ENCODE measurements at places on chromosomes 2 and 18.

DNA sequence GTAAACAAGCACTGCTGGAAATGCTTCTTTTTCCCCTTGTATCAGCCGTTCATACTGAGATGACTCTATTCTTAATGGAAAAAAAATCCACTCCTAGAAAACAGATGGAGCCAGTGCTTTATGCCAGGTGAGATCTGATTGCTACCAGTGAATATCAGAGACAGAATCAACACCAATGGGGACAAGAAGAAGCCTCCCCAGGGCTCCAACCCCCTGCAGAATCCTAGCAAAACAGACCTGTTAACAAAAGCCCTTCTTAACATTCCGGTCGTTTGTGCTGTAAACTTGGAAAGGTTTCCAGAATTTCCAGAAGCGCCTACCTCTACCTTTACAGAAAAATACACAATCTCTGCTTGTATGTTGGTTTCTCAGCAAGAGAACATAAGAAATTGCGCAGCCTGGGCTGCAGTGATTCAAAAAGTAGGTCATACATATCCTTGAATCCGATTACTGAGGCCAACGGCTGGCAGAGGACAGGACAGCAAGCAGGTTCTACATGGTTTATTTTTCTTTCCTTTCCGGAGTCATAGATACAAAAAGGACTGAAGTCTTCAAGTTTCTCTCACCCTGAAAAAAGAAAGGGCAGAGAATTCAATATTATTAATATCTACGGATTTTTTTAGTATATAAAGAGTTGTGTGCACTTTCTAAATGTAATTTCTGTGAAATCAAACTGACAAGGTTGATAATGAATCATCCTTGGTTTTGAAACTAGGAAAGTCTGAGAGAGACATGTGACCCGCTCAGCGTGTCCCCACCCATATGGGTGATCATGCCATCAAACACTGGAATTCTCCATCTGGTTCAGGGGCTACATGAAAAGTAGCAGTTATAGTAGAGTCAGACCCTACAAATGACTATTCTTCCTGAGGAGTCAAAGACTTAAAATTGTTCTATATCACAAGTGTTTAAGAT, 266.7 kb upstream of the MGAT5 start:
- no peak for DNase-seq

DNA sequence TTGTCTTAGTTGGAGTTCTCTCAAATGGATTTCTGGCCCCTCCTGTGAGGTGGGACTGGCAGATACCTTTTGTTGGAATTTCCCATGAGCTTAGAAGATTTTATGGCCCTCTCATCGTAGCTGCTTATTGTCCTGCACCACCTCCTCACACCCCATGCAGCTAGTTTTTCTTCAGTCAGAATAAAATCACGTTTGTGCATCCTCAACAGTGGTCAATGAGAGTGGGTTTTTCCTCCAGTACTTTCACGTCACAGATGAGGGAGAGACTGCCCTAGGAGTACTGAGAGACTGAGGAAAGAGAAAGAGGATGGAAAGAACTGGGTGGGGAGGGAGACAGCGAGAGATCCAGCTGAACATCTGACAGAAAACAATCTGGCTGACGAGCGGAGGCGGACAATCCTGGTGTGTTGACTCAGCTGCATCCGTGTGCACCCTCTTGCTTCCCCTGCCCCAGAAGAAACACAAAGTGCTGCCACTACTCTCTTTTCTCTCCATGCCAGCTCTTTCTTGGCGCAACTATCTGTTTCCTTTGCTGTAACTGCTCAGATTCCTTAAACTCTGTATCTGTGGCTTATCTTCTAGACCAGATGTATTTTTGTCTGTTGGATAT, 7.4 kb downstream of the RAPGEF4 start:
- no peak for DNase-seq

DNA sequence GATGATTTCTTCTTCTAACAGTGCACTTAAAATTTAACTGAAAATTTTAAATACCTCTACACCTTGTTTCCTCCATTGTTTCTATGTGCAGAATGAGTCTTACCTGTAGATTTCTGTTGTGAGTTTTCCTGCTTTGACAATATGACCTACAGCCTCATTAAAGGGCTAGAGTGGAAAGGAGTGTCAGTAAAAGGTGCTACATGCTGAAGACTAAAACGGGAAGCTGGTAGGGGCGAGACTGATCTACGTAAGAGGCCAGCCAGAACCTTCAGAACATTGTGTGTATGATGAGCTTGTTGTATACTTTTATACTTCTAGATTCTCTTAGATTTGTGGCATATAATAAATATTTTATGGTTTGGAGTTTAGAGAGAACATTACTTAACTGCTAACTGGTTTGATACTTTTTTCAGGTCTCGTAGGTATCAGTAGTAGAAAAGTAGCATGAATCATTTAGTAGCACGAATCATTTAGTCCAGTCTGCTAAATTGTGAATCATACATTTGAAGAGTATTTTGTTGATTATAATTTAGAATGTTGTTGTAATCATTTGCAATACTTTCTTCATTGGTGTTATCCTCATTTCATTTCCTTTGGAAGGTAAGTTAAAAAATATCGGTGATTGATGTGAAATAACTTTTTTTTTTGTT, 14.3 kb downstream of the INSIG2 start:
- peak; percentile 35 for DNase-seq

DNA sequence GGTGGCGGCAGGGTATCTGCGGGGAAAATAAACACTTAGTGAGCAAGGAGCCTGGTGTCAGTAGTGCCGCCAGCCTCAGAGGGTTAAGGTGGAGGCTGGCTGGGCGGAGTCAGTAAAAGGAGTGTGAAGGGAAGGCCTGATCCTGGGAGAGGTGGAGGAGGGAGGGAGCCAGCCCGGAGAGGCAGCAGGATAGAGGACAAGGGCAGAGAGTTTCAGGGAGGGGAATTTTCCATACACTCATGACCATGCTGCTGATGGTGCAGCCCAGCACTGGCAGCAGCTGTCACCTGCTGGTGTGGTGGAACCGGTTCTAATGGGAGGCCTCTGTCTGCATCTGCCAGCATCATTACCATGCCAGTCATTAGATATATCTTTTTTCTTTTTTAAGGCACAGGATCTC, 2.0 kb upstream of the TEX44 start:
- DNase-seq = no peak

- DNase-seq = no peak
These were observed 30.4 kb downstream of the RAMP1 start for GRCh38 chr2:237889811-237890210.

DNA sequence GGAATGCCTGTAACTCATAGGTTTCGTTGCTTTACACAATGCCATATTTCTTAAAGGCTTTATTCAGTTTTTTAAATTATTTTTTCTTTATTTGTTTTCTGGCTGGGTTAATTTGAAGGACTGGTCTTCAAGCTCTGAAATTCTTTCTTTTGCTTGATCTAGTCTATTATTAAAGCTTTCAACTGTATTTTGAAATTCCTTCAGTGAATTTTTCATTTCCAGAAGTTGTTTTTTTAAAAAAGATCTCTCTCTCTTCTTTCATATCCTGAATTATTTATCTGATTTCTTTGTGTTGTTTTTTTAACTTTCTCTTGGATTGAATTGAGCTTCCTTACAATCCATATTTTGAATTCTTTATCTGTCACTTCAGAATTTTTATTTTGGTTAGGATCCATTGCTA, 239.9 kb upstream of the CTAGE1 start:
- DNase-seq = no peak

- DNase-seq = no peak
These were observed 24.3 kb upstream of the UGP2 start for GRCh38 chr2:63817382-63817781.

DNA sequence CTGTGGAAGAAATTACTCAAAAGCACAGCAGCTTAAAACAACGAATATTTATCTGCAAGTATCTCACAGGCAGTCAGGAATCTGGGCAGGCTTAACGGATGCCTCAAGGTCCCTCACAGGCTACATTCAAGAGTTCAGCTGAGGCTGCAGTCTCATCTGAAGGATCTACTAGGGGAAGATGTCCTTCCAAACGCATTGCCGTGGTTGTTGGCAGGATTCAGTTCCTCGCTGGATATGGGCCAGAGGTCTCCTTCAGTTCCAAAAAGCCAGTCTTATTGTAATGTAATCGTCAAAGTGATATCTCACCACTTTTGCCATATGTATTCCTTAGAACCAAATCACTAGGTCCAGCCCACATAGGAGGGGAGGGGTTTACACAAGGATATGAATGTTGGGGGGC, 98.2 kb upstream of the EPAS1 start:
- DNase-seq = peak; percentile 16

DNA sequence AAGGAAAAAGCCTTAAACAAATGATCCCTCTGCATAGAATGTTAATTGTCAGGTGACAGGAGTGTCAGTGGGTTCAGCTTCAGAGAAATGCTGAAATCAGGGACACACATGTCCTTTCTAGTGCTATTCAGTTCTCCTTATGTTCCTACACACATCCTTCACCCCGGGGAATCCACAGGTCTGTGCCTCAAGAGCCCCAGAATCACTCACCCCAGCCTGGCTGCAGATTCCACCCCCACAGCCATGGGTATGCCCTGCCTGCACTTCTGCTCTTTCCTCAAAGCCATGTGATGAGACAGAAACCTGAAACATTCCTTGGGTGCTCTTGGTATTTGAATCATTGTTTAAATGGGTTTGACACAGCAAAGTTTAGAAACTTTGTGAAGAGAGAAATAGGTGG, 27.4 kb upstream of the FZD7 start:
- DNase-seq = no peak

DNA sequence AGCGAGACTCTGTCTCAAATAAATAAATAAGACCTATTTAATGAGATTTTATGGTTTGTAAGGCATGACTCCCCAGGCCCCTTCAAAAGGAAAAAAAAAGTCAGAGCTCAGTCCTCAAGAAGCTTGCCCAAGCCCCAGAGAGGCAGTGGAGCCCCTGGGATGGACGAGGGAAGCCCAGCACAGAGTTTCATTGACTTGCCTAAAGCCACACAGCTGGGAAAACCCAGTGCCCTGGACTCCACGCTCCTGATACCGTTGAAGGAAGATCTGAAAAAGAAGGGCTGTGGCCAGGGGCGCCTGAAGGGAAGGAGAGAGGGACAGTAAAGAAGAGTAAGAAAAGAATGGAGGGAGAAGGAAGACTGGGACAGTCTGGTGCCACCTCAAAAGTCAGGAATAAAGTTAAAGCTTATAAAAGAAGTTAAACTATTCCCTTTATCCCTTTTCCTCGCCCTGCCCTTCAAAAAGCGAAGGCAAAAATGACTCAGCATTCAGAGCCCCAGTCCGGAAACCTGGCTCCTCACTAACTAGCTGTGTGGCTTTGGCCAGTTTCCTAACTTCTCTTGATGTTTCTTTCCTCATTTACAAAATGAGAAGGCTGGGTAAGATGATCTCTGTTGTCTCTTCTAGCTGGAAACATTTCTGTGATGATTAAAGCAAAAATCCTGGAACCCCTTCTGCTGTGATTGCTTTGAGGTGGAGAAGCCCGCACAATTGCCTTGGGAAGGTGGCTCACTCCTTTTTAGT, 46.7 kb downstream of the LYPD1 start:
- peak; percentile 61 for DNase-seq

DNA sequence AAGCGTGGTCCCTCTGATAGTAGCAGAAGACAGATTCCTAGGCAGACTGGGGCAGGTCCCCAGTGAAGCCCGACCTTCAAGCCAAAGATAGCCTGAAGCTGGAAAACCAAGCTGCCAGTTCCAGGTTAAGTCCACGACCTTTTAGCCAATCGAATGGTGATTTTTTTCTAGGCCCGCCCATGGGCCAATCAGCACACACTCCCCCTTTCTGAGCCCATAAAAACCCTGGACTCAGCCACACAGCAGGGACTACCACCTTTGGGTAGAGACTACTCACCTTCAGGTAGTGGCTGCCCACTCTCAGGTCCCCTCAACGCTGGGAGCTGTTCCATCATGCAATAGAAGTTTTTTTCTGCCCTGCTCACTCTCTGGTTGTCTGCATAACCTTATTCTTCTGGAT, 14.5 kb upstream of the ADI1 start:
- no peak for DNase-seq

- peak; percentile 91 for DNase-seq
These were observed 158.2 kb upstream of the CCDC150 start for GRCh38 chr2:196481324-196481697.

GRCh38 chr2:3465844-3466481, 53.4 kb downstream of the ADI1 start:
- DNase-seq = peak; percentile 97

DNA sequence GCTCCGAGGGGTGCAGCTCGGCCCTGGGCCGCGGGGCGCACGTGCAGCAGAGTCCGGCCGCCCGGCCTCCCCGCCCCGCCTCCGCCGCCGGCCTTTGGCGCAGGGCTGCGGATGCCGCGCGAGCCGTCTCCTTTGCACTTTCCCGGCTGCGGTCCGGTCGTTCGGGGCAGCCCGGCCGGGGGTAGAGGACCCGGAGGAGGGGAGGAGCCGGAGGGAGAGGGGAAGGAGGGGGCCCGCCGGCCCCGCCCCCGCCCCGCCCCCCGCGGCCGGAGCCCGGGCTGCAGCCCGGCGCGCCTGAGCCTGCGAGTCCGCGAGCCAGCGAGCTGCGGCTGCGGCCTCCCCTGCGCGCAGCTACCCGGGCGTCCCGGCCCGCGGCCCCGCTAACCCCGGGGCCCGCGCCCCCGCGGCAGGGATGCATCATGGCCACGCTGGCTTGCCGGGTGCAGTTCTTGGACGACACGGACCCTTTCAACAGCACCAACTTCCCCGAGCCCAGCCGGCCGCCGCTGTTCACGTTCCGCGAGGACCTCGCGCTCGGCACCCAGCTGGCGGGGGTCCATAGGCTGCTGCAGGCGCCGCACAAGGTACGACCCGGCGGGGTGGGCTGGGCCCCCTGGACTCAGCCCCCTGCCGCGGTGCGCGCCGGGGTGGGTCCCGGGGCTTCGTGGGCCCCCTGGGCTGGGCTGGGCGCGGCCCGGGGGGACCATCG, at the start of gene FHOD3:
TSS of gene FHOD3 (plus strand) at position 297 of the 709 bp plus-strand sequence. CDS start at position 420, 123 bp downstream.
- peak; percentile 38 for DNase-seq

DNA sequence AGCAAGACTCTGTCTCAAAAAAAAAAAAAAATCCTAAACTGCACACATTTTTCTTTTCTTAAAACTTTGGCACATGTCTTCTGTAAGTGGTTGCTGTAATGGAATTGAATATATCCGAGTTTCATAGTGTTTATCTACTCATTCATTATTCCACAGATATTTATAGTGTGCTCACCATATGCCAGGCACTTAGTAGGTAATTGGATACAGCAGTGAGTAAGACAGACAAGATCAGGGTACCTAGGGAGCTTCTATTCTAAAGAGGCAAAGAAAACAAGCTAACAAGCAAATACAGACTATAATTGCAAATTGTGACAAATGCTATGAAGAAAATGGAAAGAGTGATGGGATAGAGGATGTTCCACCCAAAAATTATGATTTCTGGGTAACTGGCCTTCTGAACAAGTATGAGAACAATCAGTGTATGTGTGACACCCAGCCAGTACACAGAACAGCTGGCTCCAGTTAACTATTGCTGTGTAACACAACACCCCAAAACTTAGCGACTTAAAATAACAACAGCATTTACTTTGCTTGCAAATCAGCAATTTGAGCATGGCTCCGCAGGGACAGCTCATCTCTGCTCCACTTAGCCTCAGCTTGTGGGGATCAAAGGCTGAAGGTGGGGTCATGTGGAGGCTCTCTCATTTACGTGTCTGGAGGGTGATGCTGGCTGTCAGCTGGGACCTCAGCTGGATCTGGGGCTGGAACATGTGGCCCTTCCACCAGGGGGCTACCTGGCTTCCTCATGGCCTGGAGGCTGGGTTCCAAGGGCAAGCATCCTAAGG, 224.9 kb downstream of the INSIG2 start:
- peak; percentile 13 for DNase-seq

GRCh38 chr2:226649201-226649600, 150.4 kb downstream of the IRS1 start:
- DNase-seq = no peak

Data from fibroblast of mammary gland (primary cell).